ENCODE measurements at places on chromosomes 12 and 14.

DNA sequence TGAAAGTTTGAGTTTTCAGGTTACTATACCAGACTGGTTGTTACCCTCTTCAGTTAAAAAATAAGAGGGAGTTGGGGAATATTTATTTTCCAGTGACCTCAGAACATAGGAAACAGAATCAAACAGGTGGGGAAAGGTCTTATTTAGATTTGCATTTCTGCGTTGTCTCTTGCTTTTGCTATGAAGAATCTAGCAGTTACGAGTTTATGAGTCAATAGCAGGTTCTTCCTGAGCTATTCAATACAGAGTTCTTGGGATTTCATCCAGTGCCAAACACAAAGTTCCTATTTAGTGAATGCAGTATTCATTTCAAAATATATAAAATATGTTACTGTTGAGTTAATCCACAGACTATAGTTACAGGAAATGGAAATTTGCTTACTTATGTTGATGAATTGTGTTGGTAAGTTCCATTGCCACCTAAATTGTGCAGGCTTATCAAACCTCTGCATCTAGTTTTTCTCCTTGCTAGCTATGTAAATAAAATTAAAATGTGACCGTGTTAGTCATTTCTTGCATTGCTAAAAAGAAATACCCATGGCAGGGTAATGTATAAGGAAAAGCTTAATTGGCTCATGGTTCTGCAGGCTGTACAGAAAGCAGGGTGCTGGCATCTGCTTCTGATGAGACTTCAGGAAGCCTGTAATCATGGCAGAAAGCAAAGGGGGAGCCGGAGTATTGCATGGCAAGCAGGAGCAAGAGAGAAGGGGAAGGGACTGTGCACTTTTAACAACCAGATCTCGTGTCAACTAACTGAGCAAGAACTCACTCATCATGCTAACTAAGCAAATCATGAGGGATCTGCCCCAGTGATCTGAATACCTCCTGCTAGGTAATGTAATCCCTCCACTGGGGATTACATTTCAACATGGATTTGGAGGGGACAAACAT lies 110.2 kb downstream of the KTN1 start:
- DNase-seq: no peak

GRCh38 chr12:68765696-68766095 lies 19.7 kb downstream of the SLC35E3 start:
- DNase-seq: no peak

DNA sequence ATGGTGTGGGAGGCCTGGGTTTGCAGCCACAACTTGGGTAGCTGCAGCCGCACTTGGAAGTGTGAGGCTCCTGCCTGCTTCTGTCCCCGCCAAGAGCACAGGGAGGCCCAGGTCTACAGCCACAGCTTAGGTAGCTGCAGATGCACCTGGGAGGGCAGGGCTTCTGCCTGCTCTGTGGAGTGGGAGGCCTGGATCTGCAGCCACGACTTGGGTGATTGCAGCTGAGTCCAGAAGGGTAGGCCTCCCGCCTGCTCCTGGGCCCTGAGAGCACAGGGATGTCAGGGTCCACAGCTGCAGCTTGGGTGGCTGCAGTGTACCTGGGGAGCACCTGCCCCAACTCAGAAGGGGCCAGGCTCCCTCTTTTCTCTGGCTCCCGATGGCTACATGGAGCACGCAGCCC lies 287.3 kb downstream of the AEBP2 start:
- no peak for DNase-seq

GRCh38 chr14:30559638-30560091 lies 707 bp downstream of the G2E3 start:
- no peak for DNase-seq

- no peak for DNase-seq
These were observed 19.8 kb downstream of the KDM2B start for GRCh38 chr12:121561009-121561395.

DNA sequence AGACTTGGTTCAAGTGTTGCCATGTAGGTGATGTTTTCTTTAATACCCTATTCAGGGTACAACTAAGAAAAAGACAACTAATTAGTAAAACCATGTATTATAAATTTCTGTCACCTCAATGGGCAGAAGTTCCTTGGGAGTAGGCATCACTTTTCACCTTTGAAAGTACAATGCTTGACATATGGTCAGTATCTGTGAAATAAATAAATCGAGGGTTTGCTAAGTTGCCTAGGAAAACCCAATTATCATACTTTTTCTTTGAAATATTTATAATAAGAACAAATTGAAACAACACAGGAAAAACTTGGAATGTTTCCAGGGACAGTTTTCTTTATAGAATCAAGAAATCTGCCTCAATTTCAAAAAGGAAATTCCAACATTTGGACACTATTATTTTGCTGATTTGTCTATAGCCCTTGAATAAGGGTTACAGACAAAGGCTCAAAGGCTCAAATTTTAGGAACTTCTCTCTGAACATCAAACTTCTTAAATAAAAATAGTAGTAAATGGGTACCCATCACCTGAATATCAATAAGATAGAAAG lies 13.7 kb downstream of the FGD6 start:
- no peak for DNase-seq

DNA sequence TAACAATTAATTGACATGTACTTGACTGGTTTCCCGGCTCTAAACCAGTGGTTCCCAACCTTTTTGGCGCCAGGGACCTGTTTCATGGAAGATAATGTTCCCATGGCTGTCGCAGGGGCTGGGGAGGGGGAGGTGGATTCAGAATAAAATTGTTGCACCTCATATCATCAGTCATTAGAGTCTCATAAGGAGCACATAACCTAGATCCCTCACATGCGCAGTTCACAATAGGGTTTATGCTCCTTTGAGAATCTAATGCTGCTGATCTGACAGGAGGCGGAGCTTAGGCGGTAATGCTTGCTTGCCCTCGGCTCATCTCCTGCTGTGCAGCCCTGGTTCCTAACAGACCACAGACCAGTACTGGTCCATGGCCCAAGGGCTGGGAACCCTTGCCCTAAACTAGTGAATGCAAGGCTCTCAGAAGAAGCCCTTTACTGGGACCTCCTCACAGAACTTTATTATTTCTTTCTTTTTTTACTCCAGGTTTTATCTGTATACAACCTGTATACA lies 86.4 kb upstream of the SINHCAF start:
- no peak for DNase-seq

GRCh38 chr12:59600171-59600570 lies 4.3 kb downstream of the SLC16A7 start:
- DNase-seq: no peak

DNA sequence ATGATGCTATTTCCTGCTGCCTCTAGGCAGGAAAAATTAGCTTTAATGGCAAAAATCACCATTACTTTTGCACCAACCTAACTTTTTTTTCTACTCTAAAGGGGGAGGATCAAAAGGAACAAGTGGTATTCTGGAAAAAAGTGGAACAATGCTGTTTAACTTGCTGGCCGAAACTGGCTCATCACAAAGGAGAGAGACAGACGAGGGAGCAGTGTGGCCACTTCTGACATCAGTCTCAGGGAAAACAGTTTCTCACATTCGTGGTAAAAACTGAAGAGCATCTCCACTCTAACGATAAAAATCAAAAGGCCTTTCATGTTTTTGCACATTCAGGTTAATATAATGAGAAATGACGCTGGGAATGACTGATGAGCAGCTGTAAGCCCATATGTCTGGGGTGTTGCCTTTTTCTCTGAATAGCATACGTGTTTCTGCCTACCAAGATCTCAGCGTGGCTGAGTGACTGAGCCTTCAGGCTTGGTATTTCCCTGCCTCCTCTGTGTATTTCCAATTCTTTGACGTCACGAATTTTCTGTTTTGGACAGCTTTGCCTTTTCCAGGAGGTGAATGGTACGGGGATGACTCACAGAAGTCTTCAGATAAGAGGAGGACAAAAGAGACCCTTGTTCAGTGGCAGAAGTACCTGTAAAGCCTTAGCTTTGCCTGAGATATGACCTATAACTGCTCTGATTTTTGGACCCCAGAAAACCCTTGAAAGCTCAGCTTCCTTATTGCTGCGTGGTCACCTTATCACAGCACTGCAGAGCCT lies 358.8 kb downstream of the GLT1D1 start:
- no peak for DNase-seq

DNA sequence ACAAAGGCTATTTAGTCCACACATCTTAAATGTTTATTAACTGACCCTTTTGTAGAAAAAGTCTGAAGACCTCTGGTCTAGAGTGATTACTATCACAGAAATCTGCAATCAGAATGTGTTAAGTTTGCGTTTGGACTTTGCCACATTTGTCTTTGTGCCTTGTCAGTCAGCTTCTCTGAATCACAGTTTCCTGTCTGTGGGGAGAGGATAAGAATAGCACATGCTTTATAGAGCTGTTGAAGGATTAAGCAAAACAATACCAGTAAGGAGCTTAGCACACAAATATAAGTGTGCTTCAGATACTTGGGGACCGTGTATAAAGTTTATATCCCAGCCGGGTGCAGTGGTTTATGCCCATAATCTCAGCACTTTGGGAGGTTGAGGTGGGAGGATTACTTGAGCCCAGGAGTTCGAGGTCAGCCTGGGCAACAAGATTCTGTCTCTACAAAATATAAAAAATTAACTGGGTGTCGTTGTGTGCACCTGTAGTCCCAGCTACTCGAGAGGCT lies 63.0 kb upstream of the BTG1 start:
- DNase-seq: no peak

- DNase-seq: no peak
These were observed 239.1 kb downstream of the DIO2 start for GRCh38 chr14:79972230-79972629.

DNA sequence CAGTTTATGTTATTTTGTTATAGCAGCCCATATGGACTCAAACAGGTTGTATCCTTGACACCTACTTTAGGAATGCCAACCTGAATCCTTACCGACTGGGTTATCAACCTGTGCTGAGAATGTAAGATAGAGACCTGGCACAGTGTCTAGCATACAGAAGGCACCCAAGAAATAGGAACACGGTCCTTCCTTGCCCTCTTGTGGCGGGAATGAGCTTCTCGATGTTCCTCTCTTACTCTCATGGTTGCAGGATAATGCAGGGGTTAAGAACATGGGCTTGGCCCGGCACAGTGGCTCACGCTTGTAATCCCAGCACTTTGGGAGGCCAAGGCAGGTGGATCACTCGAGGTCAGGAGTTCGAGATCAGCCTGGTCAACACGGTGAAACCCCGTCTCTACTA lies 6.5 kb downstream of the C12orf43 start:
- DNase-seq: no peak

GRCh38 chr14:103220134-103220981 lies 97.1 kb downstream of the TNFAIP2 start:
- DNase-seq: no peak

- DNase-seq: no peak
These were observed 5.2 kb upstream of the FOS start for GRCh38 chr14:75273272-75274049.

- no peak for DNase-seq
These were observed 258.1 kb downstream of the MED13L start for GRCh38 chr12:116019415-116019814.

DNA sequence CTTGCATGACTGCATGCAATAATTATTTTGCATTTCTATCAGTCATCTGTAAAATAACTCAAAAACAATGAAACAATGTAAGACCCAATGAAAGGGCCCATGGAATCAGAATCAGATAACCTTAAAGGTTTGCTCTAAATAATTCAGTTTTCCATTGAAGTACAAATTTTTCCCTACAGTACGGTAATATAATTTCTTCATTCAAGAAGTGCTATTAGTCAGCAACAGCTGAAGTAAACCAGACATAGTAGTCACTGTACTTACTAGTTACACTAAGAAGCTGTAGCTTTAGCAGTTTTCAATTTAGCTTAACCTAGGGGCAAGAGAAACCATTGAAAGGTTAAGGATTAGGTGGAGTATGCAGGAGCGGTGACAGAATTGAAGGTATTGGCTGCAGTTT lies 43.5 kb downstream of the BCAT1 start:
- DNase-seq: no peak

DNA sequence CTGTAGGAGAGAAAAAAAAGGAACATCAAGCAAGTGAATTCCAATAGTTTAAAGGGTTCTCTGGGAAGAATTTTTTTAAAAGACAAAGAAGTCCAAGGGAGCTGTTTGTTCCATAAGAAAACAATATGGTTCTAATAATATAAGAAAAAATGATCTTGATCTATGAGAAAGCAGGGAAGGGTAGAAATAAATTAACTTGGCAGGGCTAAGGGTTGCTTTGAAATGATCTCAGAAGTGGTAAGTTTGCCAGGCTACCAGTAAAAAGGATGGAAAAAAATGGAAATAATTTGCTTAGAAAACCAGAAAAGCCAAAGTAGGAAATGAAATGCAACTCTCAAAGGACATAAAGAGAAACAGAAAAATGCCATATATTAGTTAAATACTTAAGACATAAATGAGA lies 41.7 kb upstream of the EMP1 start:
- DNase-seq: no peak

DNA sequence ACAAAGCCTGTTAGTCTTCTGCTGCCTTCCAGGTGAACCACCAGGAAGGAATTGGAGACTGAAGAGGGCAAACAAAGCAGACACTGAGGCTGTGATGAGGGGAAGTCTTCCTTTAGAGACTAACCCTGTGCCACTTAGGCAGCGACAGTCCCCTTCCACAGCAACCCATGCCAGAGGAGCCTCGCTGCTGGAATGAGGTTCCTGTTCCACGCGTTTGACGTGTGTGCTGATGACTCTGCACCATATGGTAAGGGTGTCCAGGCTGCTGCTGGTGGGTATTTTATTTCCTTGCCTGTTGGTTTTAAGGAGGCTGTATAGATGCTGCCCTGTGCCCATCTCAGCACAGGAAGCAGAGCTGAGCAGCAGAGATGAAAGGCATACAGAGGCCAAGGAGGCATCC lies 361.9 kb upstream of the FKBP4 start:
- no peak for DNase-seq

- no peak for DNase-seq
These were observed 237.8 kb downstream of the SPTSSA start for GRCh38 chr14:34224221-34224620.

- DNase-seq: no peak
These were observed 86.3 kb downstream of the SEC23A start for GRCh38 chr14:39016733-39017095.

GRCh38 chr12:50050119-50050385 lies 7.3 kb upstream of the ASIC1 start:
- no peak for DNase-seq

- DNase-seq: no peak
These were observed 743 bp downstream of the NDUFA12 start for GRCh38 chr12:95002754-95003153.

- no peak for DNase-seq
These were observed 12.4 kb downstream of the ATF7 start for GRCh38 chr12:53613821-53614220.

GRCh38 chr12:109818905-109819500 lies 14.2 kb downstream of the TRPV4 start:
- DNase-seq: no peak

GRCh38 chr12:91093341-91093740 lies 18.0 kb downstream of the LUM start:
- no peak for DNase-seq
